MM.1S (cell line): ENCODE measurements at places on chromosomes 3 and 15.
A peak's percentile ranks its signal among the peaks of the same experiment; 100 is the strongest.

- no peak for DNase-seq
Observed at GRCh38 chr3:30894521-30895251, at the start of gene GADL1. TSS of gene GADL1 (minus strand) at chr3:30894661. CDS start at chr3:30894614, 47 bp downstream.

DNA sequence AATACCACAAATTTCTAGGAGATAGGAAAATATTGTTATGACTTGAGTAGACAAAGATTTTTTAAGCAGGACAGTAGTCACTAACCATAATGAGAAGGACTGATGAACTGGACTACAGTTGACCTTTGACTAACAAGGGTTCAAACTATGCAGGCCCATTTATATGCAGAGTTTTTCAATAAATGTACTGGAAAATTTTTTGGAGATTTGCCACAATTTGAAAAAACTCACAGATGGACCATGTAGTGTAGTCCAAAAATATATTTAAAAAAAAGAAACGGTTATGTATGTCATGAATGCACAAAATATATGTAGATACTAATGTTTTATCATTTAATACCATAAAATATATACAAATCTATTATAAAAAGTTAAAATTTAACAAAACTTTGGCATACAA, 151.8 kb downstream of the LRRN1 start:
- DNase-seq, result no peak

DNA sequence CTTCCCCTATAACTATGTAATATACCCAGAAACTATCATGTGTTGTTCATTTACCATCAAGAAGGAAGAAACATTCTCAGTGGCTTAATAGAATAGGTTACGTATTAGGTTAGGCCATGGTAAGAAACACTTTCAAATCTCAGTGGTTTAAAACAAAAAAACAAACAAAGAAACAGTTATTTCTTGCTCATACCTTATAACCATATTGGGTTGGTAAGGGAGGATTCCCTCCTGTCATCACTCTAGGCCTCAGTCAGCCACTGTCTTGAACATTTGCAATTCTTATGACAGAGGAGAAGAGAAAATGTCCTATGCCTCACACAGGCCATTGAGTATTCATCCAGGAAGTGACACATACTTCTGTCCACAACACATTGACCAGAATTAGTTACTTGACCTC, 727.7 kb upstream of the NECTIN3 start:
- DNase-seq, result no peak

GRCh38 chr15:56640127-56640526, 93.2 kb downstream of the ZNF280D start:
- DNase-seq, result no peak

- DNase-seq, result no peak
Observed at GRCh38 chr3:48472673-48472922, 26.1 kb downstream of the ATRIP start.

- no peak for DNase-seq
Observed at GRCh38 chr15:37931868-37932267, 2.6 kb upstream of the TMCO5A start.

DNA sequence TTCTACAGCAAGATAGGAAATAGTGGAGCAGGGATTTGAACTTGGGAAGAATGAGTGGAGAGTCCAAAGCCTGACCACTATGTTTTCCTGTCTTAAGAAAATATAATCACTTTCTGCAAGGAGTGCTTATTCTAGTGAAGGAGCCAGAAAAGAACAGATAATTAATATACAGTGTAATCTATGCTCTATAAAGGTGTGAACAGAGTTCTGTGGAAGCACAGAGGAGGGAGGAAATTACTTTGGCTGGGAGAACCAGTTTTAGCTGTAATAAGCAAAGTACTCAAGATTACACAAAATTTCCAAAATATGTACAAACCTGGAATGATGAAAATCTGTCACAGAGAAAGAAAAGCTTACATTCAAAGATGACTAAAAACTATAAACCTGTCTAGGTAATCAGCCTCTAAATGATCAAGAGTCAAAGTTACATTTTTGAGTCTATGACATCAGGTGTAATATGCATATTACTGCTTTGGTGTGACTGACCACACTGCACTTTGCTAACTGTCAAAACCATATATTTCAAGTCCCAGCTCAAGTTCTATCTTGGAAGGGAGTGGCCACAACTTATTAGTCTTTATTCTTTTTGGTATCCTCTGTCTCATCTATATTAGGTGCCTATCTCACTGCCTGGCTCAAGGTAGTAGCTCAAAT, 40.7 kb upstream of the MB21D2 start:
- DNase-seq, result no peak

- DNase-seq, result peak; percentile 33
Observed at GRCh38 chr15:31081056-31081455, 20.5 kb downstream of the TRPM1 start.

GRCh38 chr15:96121086-96121920, 209.2 kb upstream of the NR2F2 start:
- DNase-seq, result no peak
